ENCODE measurements at places on chromosomes 4 and X.

GRCh38 chrX:31600823-31601222, 529.0 kb upstream of the FTHL17 start:
- H3K27ac ChIP-seq: no peak overlapping the region
- H3K4me1 ChIP-seq: no peaks in the 10 kb centered on the region
- H3K4me3 ChIP-seq: no peak overlapping the region
- no peaks in the 10 kb centered on the region for H3K36me3 ChIP-seq
- no peaks in the 10 kb centered on the region for H3K27me3 ChIP-seq

DNA sequence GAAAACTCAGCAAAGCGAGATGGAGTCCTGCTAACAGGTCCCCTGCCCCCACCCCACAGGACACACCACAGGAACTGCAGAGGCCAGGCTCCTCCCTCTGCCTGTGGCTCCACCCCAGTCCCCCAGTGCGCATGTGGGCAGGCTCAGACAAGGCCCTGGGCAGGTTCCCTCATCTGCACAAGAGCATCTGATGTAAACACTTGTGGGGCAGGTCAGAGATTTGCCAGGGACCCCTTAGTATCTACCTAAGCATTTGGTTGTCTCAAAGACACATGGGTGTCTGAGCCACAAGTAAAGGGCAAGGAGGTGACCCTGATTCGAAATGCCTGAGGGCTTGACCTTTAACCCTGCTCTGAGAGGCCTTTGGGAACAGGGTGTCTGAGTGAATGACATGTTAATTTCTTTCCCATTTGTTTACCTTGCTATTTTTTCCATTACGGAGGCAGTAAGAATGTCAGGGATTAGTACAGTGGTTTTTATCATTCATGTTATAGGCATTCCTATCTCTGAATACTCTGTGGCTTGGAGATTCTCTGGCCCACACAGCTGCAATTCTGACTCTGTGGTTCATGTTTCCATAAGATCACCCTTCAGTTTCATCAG, 85.3 kb downstream of the ZNF518B start:
- no peaks in the 10 kb centered on the region for H3K27me3 ChIP-seq
- no peak for DNase-seq
- no peak overlapping the region for H3K27ac ChIP-seq
- no peak overlapping the region for H3K4me3 ChIP-seq

- no peak overlapping the region for H3K4me3 ChIP-seq
- no peaks in the 10 kb centered on the region for H3K27me3 ChIP-seq
- DNase-seq: no peak
- peaks cover 46% of the 10 kb centered on the region for H3K4me1 ChIP-seq
- H3K36me3 ChIP-seq: no peaks in the 10 kb centered on the region
These were observed 5.0 kb downstream of the FGF2 start for GRCh38 chr4:122831515-122832196.

GRCh38 chr4:8168232-8168631, 9.6 kb upstream of the ABLIM2 start:
- H3K36me3 ChIP-seq: no peaks in the 10 kb centered on the region
- no peaks in the 10 kb centered on the region for H3K27me3 ChIP-seq
- H3K27ac ChIP-seq: no peak overlapping the region
- H3K4me1 ChIP-seq: no peaks in the 10 kb centered on the region
- no peak for DNase-seq

GRCh38 chr4:121248747-121249146, 84.6 kb upstream of the TNIP3 start:
- DNase-seq: no peak
- H3K4me1 ChIP-seq: no peaks in the 10 kb centered on the region
- no peak overlapping the region for H3K27ac ChIP-seq
- no peaks in the 10 kb centered on the region for H3K27me3 ChIP-seq
- no peak overlapping the region for H3K4me3 ChIP-seq
- H3K36me3 ChIP-seq: no peaks in the 10 kb centered on the region

- no peak overlapping the region for H3K4me3 ChIP-seq
- H3K4me1 ChIP-seq: no peaks in the 10 kb centered on the region
- H3K27me3 ChIP-seq: no peaks in the 10 kb centered on the region
- peaks cover 12% of the 10 kb centered on the region for H3K36me3 ChIP-seq
- DNase-seq: no peak
These were observed 5.1 kb upstream of the TREX2 start for GRCh38 chrX:153450949-153451277.

DNA sequence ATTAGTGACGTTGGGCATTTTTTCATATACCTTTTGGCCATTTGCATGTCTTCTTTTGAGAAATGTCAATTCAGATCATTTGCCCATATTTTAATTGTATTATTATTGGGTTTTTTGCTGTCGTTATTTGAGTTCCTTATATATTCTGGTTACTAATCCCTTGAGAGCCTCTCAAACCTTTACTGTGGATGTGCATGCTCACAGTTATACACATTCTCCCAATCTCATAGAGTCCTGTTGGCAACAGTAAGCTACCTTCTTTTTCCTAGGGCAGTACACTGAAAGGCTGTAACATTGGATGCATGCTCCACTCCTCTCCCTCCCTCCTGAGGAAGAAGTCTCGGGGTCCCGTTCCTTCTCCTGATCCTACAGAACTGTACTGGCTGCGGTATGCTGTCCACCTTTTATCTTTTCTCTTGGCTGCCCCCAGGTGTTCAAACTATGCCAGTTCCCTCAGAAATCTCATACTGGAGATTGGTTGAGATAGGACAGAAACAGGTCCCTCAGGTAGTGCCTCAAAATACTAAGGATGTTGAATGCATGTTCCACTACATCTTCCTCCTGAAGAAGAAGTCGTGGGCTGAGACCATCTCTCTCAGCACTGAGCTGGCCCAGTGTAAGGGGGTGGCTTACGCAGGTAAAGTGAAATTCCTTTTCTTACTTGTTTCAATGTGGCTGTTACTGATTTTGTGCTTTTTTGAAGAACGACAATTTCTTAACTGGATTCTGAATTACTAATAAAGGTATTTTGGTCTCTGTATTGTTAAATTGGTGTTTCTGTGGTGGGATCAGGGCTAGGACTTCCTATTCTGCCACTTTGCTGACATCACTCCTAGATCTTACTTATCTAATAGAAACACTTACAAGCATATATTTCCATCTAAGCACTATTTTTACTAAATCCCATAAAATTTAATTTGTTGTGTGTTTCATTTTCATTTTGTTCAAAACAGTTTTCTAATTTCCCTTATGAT, 145.4 kb upstream of the HUWE1 start:
- no peaks in the 10 kb centered on the region for H3K4me1 ChIP-seq
- H3K4me3 ChIP-seq: no peak overlapping the region
- H3K27ac ChIP-seq: no peak overlapping the region
- H3K27me3 ChIP-seq: no peaks in the 10 kb centered on the region
- H3K36me3 ChIP-seq: no peaks in the 10 kb centered on the region

DNA sequence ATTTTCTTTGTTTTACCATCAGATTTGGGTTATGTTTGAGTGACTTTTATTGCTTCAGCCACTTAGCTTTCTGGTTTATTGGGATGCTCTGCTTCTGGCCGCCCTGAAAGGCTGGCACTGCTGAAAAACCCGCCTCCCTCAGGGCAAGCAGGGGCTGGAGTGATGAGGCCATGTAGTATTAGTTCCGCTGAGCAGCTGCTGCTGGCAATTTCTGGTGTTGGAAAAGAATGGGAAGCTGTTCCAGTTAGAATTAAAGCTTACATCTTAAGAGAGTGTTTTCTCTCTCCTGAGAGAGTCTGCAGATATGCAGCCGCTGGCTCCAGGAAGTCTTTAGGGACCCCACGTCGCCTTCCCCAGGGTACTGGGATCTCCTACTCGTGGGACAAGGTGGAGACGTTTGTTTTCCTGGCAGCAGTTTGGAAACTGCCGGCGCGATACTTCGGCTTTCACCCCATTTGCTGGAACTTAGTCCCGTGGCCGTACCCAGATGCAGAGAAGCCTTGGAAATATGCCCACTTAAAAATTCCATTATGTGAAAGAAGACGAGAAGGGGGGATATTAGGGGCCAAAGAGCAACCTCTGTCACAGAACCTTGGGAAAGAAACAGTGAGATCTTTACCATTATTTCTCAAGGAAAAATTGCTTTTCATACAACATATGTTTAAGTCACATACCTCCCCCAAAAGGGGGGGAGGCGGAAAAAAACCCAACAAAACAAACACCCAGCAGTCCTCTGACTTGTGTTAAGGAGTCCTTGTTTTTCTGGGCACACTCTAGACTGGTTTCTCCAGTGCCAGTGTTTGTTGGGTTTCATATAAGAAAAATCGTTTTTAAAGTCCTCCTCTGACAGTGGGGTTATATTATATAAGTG, 72.6 kb downstream of the TMEM131L start:
- peak; percentile 38 for DNase-seq
- H3K4me1 ChIP-seq: peaks cover 98% of the 10 kb centered on the region
- peak overlapping the region; percentile 80 for H3K27ac ChIP-seq

GRCh38 chr4:153131596-153131995, 72.6 kb upstream of the TRIM2 start:
- H3K4me1 ChIP-seq: peaks cover 4% of the 10 kb centered on the region
- H3K4me3 ChIP-seq: no peak overlapping the region
- H3K27ac ChIP-seq: no peak overlapping the region
- H3K36me3 ChIP-seq: no peaks in the 10 kb centered on the region
- no peaks in the 10 kb centered on the region for H3K27me3 ChIP-seq

GRCh38 chr4:98283219-98284189, 22.3 kb downstream of the RAP1GDS1 start:
- DNase-seq: no peak
- H3K36me3 ChIP-seq: no peaks in the 10 kb centered on the region
- no peak overlapping the region for H3K4me3 ChIP-seq
- no peaks in the 10 kb centered on the region for H3K27me3 ChIP-seq
- no peak overlapping the region for H3K27ac ChIP-seq

DNA sequence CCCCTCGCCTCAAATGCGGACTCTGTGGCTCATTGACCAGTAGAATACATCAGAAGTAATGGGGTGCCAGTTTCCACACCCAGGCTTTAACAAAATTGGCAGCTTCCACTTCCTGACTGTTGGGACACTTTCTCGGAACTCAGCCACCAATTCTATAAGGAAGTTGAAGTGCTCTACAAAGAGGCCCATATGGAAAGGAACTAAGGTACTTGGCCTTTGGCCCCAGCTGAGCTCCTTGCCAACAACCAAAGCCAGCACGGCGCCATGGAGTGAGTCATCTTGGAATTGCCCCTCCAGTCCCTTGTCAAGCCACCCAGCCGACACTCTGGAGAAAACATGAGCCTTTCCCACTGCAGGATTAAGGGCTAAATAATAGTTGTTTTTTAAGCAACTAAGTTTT, 262.2 kb upstream of the INTU start:
- no peak overlapping the region for H3K4me3 ChIP-seq
- no peaks in the 10 kb centered on the region for H3K27me3 ChIP-seq
- no peaks in the 10 kb centered on the region for H3K36me3 ChIP-seq
- H3K27ac ChIP-seq: no peak overlapping the region
- peak; percentile 24 for DNase-seq
- no peaks in the 10 kb centered on the region for H3K4me1 ChIP-seq

DNA sequence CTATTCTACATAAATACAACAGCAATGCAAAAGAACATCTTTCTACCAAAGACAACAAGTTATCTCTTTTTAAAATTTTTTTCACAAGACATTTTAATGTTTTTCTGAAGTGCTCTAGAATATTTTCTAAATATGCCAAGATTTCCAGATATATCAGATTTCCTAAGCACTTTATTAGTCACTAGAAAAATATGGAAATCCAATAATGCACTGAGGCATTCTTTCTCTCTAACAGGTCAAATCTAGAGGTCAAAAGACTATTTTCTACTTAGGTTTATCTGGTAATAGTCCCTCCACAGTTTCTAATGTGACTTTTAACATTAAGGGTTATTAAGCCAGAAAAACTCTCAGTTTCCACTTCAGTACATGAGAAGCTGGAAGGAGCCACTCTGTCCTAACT, 1041.2 kb upstream of the INTU start:
- no peaks in the 10 kb centered on the region for H3K4me1 ChIP-seq
- H3K27ac ChIP-seq: no peak overlapping the region
- H3K27me3 ChIP-seq: no peaks in the 10 kb centered on the region
- no peak for DNase-seq
- no peaks in the 10 kb centered on the region for H3K36me3 ChIP-seq
- no peak overlapping the region for H3K4me3 ChIP-seq

GRCh38 chr4:113050371-113050755, 910 bp downstream of the ANK2 start:
- no peak overlapping the region for H3K27ac ChIP-seq
- H3K36me3 ChIP-seq: no peaks in the 10 kb centered on the region
- no peak for DNase-seq
- H3K4me3 ChIP-seq: no peak overlapping the region
- H3K27me3 ChIP-seq: no peaks in the 10 kb centered on the region

GRCh38 chr4:878796-879728, 53.1 kb downstream of the GAK start:
- H3K4me3 ChIP-seq: no peak overlapping the region
- H3K4me1 ChIP-seq: no peaks in the 10 kb centered on the region
- H3K36me3 ChIP-seq: peaks cover 68% of the 10 kb centered on the region
- DNase-seq: no peak
- no peaks in the 10 kb centered on the region for H3K27me3 ChIP-seq
- H3K27ac ChIP-seq: no peak overlapping the region

GRCh38 chrX:39816871-39817731, 280.7 kb downstream of the BCOR start:
- DNase-seq: no peak
- peaks cover 39% of the 10 kb centered on the region for H3K4me1 ChIP-seq
- no peaks in the 10 kb centered on the region for H3K36me3 ChIP-seq
- no peak overlapping the region for H3K4me3 ChIP-seq
- H3K27me3 ChIP-seq: no peaks in the 10 kb centered on the region

GRCh38 chrX:41802958-41803357, 79.0 kb downstream of the GPR82 start:
- no peaks in the 10 kb centered on the region for H3K27me3 ChIP-seq
- DNase-seq: no peak
- H3K4me1 ChIP-seq: no peaks in the 10 kb centered on the region
- no peaks in the 10 kb centered on the region for H3K36me3 ChIP-seq
- no peak overlapping the region for H3K4me3 ChIP-seq
- no peak overlapping the region for H3K27ac ChIP-seq

GRCh38 chr4:173212379-173212778, 43.8 kb downstream of the GALNT7 start:
- peaks cover 7% of the 10 kb centered on the region for H3K4me1 ChIP-seq
- no peaks in the 10 kb centered on the region for H3K36me3 ChIP-seq
- no peak for DNase-seq
- no peak overlapping the region for H3K27ac ChIP-seq
- H3K27me3 ChIP-seq: no peaks in the 10 kb centered on the region
- H3K4me3 ChIP-seq: no peak overlapping the region
